Choroid plexus epithelial cell (primary cell): ENCODE measurements at places on chromosomes 3 and 15.

DNA sequence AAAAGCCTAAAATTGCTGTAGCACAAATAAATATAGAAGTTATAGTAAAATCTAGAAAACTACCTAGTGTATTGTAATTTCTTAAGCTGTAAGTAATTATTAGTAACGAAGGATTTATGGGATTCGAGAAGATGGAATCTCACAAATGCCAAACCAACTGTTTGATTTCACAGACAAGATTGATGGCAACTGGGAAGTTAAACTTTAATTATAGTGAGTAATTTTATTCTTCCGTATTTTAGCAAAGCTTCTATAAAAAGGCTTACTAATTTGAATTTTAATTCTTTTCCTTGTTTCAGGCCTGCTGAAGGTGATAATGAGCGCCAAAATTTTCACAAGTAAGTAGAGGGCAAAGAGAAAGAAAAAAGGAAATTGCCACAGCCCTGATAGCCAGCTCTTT, 36.6 kb downstream of the GATM start:
- no peak for DNase-seq

DNA sequence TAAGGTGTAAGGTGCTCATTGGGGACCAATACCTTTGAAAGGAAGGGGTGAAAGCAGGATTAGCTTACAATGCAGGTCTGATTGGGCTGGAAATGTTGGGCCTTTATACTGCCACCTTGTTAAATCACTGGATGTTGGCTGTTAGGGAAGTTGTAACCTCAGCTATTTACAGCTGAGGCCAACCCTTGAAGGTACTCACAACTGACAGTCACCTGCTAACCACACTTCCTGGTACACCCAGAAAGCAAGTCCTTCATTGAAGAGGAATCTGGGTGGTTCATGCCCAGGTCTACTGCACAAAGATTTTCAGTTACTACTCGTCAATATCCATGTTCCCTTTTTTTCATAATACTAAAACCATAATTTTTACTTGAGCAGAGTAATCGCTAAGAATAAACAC, 65.4 kb upstream of the CLDN18 start:
- DNase-seq: no peak

- DNase-seq: no peak
Observed at GRCh38 chr3:38554127-38554827, 58.1 kb downstream of the EXOG start.

GRCh38 chr3:42728056-42728455, 25.5 kb upstream of the HHATL start:
- no peak for DNase-seq

DNA sequence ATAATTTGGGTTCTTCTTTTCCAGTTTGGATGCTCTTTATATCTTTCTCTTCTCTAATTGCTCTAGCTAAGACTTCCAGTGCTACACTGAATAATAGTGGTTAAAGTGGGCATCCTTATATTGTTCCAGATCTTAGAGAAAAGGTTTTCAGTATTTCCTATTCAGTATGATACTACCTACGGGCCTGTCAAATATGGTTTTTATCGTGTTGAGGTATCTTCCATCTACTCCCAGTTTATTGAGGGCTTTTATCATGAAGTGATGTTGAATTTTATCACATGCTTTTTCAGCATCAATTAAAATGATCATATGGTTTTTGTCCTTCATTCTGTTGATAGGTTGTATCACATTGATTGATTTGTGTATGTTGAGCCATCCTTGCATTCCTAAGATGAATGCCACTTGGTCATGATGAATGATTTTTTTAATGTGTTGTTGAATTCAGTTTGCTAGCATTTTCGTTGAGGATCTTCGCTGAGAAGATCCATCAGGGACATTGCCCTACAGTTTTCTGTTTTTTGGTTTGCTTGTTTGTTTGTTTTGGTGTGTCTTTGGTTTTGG, 3.0 kb upstream of the LRRC34 start:
- DNase-seq: no peak

GRCh38 chr3:115448851-115449250, 174.5 kb upstream of the GAP43 start:
- peak; percentile 30 for DNase-seq

- DNase-seq: no peak
Observed at GRCh38 chr3:59832702-59833101, 782.9 kb upstream of the CFAP20DC start.

DNA sequence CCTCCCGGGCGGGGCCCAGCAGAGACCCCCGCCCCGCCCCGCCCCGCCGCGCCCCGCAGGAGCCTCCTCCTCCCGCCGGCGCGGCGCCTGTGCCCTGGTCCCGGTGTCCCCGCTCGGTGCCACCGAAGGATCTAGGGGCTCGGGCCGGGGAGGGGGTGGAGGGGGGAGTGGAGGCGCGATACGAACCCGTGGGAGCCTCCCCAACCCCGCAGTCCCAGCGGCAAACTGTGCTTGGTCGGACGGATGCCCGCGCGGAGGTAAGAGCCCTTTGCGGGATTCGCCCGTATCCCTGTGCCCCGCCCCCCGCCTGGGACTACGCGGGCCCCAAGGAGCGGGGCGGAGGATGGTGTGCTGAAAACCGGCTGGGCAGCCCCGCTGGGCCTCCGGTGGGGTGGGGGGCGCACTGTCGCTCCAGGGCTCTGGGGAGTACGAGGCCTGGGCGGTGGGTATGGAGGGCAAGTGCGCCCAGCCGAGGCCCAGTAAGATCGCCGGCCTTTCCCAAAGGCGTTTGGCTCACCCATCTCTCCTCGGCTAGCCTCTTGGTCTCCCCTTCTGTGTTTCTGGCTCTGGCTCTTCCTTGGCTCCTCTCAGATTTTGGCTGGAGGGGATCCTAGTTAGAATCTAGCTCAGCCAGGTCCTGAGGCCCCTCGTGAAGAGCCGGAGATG, 65.6 kb upstream of the POLG start:
- no peak for DNase-seq

DNA sequence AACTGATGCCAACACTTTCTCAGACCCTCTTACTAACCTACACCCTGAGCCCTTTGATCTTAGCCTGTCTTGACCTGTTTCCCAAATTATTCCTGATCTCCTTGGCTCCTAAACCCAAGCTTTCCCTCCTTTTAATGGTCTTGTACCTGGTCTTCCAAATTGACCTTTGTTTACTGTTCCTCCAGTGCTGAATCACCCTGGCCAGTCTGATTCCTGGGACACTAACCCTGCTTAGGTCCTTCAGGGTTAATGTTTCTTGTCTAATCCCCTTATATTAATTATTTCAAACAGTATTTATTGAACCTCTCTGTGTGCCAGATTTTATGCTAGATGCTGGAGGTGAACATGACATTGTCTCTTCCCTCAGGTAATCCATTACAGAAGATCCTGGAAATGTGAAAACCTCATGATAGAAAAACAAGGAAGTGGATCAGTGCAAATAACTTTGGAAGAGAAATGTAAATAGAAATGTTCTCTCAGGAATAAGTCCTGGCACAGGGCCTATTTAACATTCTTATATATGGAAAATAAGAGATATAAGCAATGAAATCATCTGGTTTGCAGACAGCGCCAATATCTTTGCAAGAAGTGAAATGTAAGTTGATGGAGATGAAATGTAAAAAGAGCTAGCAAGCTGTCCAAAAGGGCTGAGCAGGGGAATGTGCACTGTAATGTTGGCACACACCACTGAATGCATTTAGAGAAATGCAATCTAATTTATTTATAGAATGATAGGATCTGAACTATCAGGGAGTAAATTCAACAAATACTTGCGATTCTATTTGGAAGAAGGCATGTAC, 20.7 kb downstream of the HGD start:
- peak; percentile 40 for DNase-seq

GRCh38 chr15:61047783-61048182, 181.3 kb downstream of the RORA start:
- peak; percentile 37 for DNase-seq

- DNase-seq: no peak
Observed at GRCh38 chr15:83063551-83063950, 3.5 kb downstream of the BTBD1 start.

GRCh38 chr3:65871305-65872141, 167.2 kb downstream of the MAGI1 start:
- DNase-seq: peak; percentile 60

DNA sequence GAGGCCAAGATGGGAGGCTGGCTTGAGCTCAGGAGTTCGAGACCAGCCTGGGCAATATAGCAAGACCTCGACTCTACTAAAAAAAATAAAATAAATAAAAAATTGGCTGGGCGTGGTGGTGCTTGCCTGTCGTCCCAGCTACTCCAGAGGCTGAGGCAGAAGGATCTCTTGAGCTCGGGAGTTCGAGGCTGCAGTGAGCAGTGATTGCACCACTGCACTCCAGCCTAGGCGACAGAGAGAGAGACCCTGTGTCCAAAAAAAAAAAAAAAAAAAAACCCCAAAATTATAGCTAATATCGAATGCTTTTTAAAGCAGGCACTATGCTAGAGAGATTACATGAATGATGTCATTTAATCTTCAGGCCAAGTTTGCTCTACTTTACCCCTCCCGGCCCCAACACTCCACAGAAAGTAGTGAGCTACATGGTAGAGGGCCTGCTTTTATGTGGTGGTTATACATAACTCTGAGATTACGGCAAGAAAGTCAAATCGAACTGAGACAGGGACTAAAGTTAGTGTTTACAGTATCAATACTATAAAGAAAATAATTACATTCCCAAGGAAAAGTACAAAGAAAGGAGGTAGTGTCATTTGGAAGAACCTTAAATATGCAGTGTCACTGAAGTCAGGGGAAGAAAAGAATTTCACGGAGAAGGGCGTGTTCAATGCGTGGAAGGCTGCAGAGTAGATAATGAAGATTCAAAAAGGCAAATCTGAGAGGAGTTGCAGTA, 1.1 kb downstream of the ADPGK start:
- DNase-seq: peak; percentile 16

- no peak for DNase-seq
Observed at GRCh38 chr3:46831316-46831715, 31.9 kb downstream of the MYL3 start.

- DNase-seq: no peak
Observed at GRCh38 chr15:62297933-62298332, 132.8 kb upstream of the C2CD4B start.

DNA sequence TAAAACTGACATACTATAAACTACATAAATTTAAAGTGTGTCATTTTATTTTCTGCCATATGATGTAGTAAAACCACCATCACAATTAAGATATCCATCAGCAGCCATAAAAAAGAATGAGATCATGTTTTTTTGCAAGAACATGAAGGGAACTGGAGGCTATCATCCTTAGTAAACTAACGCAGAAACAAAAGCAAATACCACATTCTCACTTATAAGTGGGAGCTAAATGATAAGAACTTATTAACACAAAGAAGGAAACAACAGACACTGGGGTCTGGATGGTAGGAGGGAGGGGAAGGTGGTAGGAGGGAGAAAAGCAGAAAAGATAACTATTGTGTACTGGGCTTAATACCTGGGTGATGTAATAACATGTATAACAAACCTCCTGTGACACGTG, 24.6 kb downstream of the CCDC14 start:
- no peak for DNase-seq

GRCh38 chr15:74451322-74451721, 9.6 kb downstream of the UBL7 start:
- no peak for DNase-seq

DNA sequence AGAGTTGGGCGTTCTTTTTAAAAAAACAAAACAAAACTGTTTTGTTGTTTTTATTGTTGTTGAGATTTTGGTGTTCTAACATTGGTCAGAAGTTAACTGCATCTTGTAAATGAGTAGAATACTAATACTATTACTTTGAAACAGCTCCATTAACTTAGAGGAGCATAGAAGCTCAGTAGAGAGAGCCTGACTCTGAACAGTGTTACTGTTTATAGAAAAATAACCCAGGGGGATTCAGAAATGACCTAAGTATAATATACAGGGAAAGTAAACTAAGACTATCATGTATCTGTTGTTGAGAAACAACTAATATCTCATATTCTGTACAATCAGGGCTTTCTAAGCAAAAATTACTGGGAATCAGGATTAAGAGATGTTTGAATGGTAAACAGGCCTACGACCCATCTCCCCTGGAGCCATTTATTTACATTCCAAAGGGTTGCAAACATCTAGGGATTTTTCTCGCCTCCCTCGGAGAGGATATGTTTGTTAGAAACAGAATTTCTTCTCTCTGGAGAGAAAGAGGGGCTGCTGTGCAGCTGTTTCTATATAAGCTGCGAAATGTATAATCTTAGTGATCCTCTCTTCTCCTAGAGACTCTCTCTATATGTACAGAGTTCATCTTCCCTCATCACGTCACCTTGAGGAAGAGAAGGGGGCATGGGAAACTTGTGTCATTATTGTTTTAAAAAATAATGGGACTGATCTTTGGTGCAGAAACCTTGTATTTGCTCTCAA, 827.5 kb upstream of the DPPA4 start:
- peak; percentile 51 for DNase-seq

- no peak for DNase-seq
Observed at GRCh38 chr15:39113741-39114140, 467.1 kb upstream of the THBS1 start.

- peak; percentile 69 for DNase-seq
Observed at GRCh38 chr15:81239190-81239589, 42.5 kb downstream of the IL16 start.

DNA sequence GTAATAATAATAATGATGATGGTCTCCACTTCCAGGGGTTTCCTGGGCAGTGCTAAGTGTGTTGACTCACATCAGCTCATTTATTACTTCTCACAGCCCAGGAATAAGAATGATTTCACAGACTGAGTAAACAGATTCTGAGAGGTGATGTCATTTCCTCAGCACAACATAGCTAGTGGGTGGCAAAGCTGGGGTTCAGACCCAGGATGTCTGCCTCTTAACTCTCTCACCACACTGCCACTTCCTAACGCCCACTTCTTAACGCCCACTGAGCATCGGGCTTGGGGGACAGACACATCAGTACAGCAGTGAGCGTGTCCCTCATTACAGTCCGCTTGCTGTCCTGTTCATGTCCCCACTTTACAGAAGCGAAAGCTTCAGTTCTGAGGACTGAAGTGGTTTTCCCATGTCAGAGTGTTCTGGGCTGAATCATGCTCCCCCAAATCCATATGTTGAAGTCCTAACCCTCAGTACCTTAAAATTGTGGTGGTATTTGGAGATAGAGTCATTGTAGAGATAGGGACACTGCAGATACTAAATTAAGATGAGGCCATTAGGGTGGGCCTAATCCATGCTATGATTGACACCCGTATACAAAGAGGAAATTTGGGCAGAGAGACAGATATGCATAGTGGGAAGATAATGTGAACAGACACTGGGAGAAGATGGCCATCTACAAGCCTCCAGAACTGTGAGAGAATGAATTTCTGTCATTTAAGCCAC, 68.0 kb downstream of the ATP2B2 start:
- DNase-seq: peak; percentile 74

- DNase-seq: no peak
Observed at GRCh38 chr3:4497843-4498324, 4.7 kb downstream of the ITPR1 start.

- DNase-seq: peak; percentile 29
Observed at GRCh38 chr15:52789601-52790168, 451 bp downstream of the ONECUT1 start.

DNA sequence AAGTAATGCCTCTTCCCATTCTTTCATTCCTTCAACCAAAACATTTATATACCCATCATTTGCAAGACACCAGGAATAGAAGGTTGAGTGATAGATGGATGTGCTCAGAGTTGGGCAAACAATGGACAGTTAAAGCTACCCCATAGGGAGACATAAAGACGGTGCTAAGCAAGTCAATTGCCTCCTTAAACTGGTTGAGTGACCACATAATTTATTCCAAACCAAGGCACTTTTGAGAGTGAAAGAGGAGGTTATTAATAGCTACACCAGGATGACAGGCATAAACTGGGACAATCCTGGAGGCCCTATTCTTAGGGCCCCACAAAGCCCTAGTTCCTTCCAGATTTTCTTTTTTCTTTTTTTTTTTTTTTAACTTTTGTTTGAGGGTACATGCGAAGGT, 21.4 kb upstream of the DYNC1LI1 start:
- no peak for DNase-seq
